ENCODE measurements at places on chromosomes 12 and 14. TPM values are rescaled to one million over a fixed set of nuclear protein-coding genes. Genes with fewer than 3 reads are reported as not detected.

Gene LRTM2
- not detected for total RNA-seq

- DNase-seq = no peak
These were observed 38.0 kb downstream of the CHST11 start for GRCh38 chr12:104494793-104495158.

DNA sequence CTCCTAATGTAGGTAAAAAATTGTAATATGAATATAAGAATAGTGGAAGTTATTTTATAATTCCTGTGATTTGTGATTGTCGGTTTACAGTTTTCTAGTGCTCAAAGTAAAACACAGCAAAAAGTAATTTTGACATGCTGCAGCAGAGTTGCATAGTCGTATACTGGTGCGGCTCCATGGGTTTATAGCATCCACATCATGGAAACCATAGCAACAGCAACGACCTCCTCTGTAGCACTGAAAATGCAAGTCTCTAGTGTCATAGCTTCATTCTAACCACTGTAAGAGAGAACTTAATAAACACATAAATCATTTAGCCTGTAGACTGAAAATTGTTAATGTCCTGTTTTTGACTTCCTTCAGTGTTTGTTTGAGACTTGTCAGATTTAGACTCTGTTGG, 574.3 kb downstream of the KCNH5 start:
- no peak for DNase-seq

Gene GNB3
- total RNA-seq = not detected

DNA sequence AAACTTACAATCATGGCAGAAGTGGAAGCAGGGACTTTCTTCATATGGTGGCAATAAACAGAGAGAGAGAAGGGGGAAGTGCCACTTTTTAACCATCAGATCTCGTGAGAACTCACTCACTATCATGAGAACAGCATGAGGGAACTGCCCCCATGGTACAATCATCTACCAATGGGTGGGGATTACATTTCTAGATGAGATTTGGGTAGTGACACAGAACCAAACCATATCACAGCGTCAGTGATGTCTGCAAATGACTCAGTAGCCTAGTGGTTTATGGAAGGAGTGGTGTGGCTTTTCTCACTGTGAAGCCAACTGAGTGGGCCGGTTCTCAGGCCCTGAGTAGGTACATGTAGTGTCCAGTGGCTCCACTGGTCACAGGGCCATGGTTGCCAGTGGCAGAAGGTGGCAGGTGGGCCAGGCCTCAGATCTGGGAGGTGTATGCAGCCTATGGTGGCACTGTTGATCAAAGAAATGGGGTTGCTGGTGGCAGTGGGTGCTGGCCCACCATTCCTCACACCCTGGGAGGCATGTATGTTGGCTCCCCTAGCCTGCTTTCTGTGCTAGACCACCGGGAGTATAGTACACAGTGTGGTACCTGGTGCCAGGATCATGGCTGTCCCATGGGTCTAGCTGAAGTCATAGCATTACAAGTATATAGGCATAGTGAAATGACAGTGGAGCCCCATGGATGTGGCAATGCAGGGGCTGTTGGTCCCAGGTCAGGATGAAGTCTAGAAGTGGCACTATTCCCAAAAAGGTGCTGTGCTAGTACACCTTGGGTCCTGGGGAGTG, 191.9 kb downstream of the NUBPL start:
- no peak for DNase-seq

Gene ANO4
- total RNA-seq = not detected

- no peak for DNase-seq
These were observed 11.7 kb downstream of the TPCN1 start for GRCh38 chr12:113232840-113233585.

GRCh38 chr12:80419644-80420043, 24.4 kb upstream of the PTPRQ start:
- no peak for DNase-seq

- DNase-seq = no peak
These were observed 87.2 kb downstream of the CEP83 start for GRCh38 chr12:94372461-94372860.

Gene SDS
- not detected for total RNA-seq

- DNase-seq = no peak
These were observed 9.8 kb downstream of the GNPNAT1 start for GRCh38 chr14:52781629-52782028.

Gene TAS2R20
- total RNA-seq = 0.79 TPM

Gene TMEM63C
- 3.1 TPM for total RNA-seq

- DNase-seq = peak; percentile 49
These were observed 148.0 kb downstream of the SLC38A4 start for GRCh38 chr12:46677749-46678148.

Gene PZP
- total RNA-seq = not detected

- DNase-seq = no peak
These were observed 128.7 kb downstream of the TMX1 start for GRCh38 chr14:51368721-51369163.

Gene VWF
- under 0.01 TPM for total RNA-seq

- DNase-seq = no peak
These were observed 51.1 kb downstream of the CALM1 start for GRCh38 chr14:90447720-90448497.

DNA sequence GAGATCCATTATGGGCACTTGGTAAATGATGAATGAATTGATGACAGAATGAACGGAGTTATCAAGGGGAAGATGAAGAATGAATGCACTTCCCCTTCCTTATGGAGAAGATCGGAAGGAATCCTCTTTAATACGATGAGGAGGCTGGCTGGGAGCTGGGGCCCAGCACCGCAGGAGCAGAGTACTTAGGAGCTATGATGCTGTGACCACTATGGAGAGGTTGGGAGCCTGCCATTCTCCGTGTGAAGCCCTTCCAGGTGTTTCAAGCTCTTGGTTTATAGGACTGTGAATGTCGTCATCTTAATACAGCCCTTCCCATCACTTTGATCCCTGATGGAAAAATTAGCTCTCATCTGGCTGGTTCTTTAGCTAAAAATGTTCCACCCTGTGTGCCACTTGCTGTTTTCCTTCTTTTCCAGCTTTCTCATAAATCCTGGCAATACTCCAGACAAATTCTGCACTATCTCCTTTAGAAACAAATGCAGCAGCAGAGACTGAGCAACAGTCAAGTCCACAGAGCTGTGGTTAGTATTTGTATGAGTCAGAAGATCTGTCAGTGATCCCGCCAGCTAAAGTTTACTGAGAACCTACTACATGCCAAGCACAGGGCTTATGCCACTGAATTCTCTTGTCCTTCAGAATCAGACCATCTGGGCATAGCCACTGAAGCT, 263.1 kb upstream of the CRY1 start:
- no peak for DNase-seq

Gene PAH
- total RNA-seq = 0.26 TPM

GRCh38 chr14:101736071-101736470, 25.4 kb upstream of the PPP2R5C start:
- DNase-seq = no peak

Gene MMP19
- total RNA-seq = not detected

Measured in HT-29 (cell line).